Kidney (tissue), 22 donors: ENCODE measurements at places on chromosomes 6 and 20. TPM values are rescaled to one million over a fixed set of nuclear protein-coding genes. Genes with fewer than 3 reads are reported as not detected.

SYCP2L gene
- total RNA-seq = 1.5 TPM

TBX18 gene
- total RNA-seq = 4.1 TPM

GRCh38 chr20:47757145-47758035 is 27.9 kb downstream of the SULF2 start:
- DNase-seq = no peak

SAMD10 gene
- total RNA-seq = 7.9 TPM

GRCh38 chr20:25470045-25470444 is 62.6 kb downstream of the GINS1 start:
- DNase-seq = no peak

DNA sequence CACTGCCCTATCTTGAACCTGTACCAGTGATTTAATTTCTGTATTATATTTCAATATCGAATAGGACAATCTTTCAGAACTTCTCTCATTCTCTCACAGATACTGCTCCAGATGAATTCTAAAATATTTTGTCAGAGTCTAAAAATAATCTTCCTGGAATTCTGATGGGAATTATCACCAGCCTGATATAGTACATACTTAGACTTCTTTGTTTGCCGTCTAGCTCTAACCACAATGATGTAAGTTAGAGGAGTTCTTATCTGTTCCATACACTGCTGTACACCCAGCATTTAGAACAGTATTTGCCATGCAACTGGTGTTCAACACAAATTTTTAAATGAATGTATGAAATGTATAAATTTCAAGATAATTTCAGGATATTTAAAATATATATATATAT is 1.3 kb upstream of the HUS1B start:
- no peak for DNase-seq

RRAGD gene
- total RNA-seq = 31.5 TPM

GRCh38 chr6:26388014-26388413 is 5.1 kb downstream of the BTN2A2 start:
- DNase-seq = no peak

SLC24A3 gene
- total RNA-seq = 5.2 TPM

WFDC10B gene
- 0.60 TPM for total RNA-seq

DNA sequence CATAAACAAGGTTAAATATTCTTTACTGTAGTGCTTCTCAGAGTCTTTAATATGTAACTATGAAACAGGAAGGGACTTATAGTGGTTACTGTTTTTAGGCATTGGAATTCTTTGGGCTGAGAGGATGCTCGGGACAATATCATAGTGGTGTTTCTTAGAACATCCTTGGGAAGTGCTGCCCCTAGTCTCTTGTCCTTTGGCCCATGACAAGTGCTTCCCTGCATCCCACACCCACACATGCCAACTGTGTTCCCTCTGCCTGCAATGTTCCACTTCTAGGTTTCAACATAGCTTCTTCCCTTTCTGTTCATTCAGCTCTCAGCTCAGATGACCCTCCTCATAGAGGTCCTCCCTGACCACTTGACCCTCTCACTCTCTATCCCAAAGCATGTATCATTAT is 37.6 kb downstream of the CFAP61 start:
- no peak for DNase-seq

DNA sequence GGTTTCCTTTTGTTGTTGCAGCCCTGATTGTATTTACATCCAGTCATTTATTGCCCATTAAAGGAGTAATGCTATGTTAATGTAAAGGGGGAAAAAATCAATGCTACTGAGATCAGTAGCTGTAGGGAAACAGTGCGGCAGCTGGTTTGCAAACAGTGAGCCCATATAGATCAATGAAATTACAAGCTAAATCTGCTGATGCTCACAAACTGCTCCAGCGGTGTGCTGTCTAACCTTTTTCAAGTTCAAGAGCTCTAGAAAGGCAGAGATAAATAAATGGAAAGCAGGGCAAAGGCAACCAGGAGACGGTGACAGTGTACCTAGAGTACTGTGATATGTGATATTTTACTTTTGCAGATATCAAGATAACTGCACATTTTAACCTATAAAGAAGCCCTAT is 449.0 kb upstream of the MMS22L start:
- no peak for DNase-seq

VSTM2L gene
- total RNA-seq = 4.1 TPM

DNA sequence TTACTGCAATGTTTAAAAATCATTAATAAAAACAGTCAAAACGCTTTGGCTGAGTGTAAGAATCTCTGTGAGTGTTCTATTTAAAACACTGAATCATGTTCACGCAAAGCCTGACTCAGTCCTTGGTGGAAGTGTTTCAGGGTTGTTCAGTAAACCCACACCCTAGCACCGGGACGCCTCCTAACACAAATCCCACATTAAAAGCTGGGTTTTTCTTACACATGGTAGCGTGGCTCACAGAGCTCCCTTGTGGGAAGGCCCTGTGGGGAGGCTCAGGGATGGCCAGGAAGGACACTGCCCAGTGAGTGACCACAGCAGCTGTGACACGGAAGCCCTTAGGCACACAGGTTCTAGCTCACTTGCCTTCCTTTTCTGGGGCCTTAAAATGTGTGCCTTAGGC is 80.2 kb downstream of the GMPR start:
- DNase-seq = no peak

DNA sequence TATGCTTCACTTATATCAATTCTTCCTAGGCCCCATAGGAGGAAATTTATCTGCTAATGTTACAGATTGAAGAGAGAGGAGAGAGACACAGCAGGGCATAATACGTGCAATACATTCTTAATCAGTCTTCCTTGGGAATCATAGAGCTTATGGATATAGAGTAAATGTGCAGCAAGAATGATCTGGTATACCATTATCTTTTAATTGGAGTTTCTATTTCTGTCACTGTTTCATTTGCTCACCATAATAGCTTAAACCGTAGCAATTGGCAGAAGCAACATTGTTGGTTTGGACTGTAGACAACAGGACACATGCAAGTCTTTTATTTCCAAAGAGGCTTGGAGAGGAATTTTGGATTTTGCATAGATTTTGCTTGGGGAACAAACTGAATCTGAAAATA is 68.1 kb upstream of the PCSK2 start:
- DNase-seq = no peak

DNA sequence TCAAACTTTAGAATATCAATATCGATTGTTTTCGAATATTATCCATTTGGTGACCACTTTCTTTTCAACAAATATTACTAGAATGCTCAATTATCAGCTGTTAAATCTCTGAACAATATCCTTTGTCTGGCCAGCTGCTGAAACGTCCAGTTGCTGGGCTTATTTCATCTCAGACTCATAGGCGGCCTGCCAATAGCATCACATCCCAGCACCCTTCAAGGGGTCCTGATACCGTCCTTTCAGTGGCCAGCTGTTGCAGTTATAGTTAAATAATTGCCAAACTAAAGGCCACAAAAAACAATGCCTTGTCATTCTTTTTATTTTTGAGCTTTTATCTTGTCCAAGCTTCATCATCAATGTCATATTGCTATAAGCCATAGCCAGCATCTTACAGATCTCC is 1006.8 kb upstream of the MANEA start:
- no peak for DNase-seq

GRCh38 chr20:14055127-14055742 is 59.9 kb downstream of the MACROD2 start:
- DNase-seq = no peak

GCM1 gene
- total RNA-seq = 0.72 TPM
